ENCODE measurements at places on chromosomes 1 and 21. TPM values are rescaled to one million over a fixed set of nuclear protein-coding genes. Genes with fewer than 3 reads are reported as not detected.

DNA sequence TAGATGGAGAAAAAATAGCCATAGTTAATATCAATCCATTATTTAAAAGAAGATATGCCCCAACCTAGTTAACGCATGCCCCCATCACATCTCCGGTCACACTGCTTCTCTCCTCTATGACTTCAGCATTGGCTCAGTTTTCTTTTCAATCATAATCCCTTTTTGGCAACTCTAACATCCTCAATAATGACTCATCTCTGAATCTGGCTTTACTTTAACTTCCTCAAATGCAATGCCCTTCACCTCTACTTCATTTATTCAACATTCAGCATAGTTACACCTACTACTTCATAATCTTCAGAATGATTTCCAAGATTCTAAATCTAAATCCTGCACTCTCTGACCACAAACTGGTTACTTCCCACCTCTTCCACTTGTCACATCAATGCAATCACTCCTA, 417.3 kb downstream of the USH2A start:
- no peak for DNase-seq

The TRIM67 gene
- total RNA-seq: 1.2 TPM

DNA sequence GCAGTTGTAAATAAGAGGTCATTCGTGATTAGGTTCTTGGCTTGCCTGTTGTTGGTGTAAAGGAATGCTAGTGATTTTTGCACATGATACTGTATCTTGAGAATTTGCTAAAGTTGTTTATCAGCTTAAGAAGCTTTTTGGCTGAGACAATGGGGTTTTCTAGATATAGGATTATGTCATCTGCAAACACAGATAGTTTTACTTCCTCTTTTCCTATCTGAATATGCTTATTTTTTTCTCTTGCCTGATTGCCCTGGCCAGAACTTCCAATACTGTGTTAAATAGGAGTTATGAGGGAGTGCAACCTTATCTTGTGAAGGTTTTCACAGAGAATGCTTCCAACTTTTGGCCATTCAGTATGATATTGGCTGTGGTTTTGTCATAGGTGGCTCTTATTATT, 576.1 kb upstream of the RGS18 start:
- no peak for DNase-seq

GRCh38 chr1:1075148-1075935, 1.2 kb upstream of the RNF223 start:
- no peak for DNase-seq

- no peak for DNase-seq
Observed at GRCh38 chr1:7940745-7941436, at the start of gene TNFRSF9. Gene TNFRSF9 (minus strand): TSS chr1:7940839. CDS start chr1:7939994, 845 bp downstream.

The MNDA gene
- total RNA-seq: 15.9 TPM

DNA sequence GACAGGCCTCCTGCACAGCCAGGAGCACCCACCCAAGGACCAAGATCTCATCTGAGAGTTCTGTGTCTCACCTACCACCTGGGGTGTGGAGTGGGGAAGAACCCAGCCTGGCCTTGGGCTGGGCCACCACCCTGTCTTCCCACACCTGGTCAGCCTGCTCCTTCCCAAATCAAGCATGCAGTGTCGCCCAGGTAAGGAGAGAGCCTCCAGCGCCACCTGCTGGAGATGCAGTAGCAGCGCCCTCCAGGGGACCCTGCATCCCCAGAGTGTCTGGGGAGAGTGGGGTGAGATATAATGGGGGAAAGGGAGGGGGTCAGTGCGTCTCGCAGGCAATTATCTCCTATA, 32.3 kb downstream of the KIAA2013 start:
- peak; percentile 14 for DNase-seq

The CYP4A11 gene
- total RNA-seq: 2.2 TPM
